ENCODE measurements at places on chromosomes 6 and 20.

DNA sequence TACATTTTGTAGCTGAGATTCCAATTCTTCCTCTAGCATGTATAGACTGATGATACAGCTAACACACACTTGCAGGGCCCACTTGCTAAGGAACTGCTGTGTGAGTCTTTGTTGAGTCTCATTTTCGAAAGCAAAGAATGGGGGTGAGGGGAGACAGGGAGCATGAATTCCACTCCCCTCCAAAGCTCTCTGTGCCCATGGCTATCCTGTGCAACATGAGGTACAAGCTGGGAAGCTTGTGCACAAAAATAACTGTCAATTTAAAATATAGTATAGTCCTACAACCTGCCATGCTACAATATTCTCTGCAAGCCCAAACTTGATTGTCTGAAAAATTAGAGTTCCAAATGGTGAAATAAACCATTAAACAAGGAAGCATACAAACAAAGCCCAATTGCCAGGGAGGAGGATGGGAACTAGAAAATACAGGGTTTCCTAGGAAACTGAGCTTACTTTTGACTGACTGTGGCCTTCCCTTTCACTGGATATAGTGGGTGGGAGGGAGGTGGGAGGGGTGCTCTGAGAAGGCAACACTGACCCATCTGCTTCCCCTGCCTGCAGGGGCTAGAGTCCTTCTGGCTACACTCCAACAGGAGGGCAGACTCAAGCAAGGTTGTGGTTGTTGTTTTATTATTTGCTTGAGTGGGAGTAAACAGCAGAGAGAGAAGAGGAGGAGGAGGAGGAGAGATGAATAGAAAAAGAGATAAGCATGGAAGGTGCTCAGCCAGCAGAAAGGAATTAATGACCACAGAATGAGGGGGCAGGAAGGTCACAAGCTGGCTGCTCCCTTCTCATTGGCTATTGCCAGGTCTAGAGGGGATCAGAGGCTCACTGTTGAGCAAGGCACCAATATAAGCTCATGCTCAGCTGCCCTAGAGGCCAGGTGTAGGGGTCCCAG is 84.6 kb downstream of the FYN start:
- DNase-seq: no peak

GRCh38 chr6:142693441-142693840 is 251.5 kb downstream of the HIVEP2 start:
- DNase-seq: no peak

DNA sequence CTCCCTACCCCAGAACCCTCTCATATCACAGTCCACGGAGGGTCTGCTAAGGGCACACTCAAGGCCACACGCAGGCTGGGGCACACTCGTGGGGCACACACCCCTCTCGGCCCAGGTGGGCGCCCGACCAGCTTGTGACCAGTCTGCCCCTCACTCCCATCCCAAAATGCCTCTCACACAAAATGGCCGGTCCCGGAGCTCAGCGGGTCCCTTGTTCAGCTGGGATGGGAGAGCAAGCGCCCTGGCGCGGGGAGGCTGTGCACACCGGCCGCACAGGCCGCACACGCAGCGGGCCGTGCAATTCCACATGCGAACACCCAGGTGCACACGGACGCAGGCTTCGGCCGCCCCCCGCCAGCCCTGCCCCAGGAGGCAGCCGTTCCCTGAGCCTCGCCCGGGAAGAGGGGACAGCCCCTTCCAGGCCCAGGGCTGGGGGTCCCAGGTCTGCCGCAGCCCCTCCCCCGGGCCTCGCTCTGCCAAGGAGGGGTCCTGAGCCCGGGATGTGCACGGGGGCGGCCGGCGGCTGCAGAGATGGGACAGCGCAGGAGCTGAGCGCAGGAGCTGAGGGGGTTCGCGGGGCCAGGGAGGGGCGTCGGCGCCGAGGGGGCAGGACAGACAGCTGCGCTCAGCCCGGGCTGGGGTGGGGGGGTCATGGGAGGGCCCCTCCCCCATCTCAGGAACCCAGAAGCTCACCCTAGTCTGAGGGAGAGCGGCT is 1.3 kb downstream of the KCNQ2 start:
- no peak for DNase-seq

- no peak for DNase-seq
Measured at GRCh38 chr6:25893778-25894177, 19.7 kb upstream of the SLC17A3 start.

DNA sequence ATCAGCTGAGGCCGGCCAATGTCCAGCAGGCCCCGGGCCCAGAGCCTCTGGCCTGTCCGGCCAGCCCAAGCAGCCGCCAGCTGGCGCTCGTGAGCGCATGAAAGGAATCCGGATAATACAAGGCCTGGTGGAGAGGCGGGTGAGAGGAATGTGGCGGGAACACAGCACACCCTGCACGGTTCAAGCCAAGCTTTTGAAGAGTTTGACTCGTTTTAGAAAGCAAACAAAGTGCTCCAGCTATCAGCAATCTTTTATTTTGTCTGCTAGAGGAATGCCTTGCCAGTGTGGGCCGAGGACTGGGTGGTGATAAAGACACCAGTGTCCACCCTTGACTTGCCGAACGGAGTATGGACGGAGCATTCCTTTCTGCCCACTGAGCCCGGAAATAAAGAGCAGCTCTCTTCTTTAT is 9.3 kb upstream of the NEDD9 start:
- peak; percentile 84 for DNase-seq

DNA sequence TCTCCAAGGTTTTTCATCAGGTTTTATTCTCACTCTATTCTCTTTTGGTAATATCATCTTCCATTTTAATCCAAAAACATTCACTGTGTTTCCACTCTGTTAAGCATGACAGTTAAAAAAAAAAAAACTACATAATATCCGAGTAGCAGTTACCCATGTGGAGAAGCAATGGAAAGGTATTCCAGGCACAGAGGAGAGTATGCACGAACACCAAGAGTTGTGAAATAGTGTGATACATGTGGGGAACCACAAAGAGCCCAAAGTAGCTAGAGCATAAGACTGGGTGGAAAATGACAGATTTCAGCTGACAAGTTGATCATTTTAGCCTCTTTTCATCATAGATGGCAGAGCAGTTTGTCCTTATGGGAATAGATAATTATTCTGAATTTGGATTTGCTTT is 19.9 kb upstream of the FBXL4 start:
- no peak for DNase-seq

- DNase-seq: no peak
Measured at GRCh38 chr6:88662653-88663174, 300.7 kb downstream of the RNGTT start.

- DNase-seq: no peak
Measured at GRCh38 chr6:169847141-169847674, 95.8 kb downstream of the ERMARD start.

DNA sequence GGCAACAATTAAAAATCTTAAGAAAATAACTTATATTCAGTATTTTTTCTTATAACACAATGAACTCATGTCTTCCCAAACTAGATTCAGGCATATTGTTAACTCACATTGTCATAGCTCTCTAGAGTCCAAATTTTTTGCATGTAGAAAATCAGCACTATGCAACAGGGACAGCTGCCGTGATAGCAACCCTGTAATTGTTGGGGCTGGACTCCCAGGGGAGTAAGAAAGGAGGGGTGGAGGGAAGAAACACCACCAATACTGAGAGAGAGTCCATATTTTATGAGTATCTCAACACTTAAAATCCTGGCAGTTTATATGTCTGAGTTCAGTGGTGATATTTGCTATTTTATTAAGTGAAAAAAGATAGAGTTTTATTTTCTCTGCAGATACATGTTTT is 89.6 kb upstream of the HS3ST5 start:
- DNase-seq: peak; percentile 28

DNA sequence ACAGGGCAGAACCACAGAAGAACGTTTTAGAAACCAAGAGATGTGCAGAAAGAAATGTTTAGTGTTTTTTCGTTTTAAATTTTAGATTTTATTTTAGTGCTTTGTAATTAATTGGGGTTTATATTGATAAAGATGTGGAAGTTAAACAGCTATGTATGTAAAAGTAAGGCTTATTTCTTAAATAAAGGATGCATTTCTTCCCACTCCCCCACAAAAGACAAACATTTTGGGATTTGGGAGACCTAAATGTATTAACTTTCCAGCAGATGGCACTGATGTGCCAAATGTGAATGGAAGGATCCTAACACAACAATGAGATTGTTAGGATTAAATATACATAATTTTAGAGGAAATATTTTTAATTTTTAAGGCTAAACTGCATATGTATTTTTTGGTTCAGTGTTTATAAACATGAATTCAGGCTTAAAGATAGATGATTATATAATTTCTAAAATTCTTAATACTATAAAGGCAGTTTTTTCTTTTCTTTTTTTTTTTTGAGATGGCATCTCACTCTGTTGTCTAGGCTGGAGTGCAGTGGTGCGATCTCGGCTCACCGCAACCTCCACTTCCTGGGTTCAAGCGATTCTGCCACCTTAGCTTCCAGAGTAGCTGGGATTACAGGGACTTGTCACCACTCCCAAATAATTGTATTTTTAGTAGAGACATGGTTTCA is 12.0 kb downstream of the PFDN4 start:
- no peak for DNase-seq

GRCh38 chr6:15242937-15243614 is 2.8 kb upstream of the JARID2 start:
- DNase-seq: no peak

GRCh38 chr6:121944354-121944753 is 455.1 kb upstream of the HSF2 start:
- no peak for DNase-seq

DNA sequence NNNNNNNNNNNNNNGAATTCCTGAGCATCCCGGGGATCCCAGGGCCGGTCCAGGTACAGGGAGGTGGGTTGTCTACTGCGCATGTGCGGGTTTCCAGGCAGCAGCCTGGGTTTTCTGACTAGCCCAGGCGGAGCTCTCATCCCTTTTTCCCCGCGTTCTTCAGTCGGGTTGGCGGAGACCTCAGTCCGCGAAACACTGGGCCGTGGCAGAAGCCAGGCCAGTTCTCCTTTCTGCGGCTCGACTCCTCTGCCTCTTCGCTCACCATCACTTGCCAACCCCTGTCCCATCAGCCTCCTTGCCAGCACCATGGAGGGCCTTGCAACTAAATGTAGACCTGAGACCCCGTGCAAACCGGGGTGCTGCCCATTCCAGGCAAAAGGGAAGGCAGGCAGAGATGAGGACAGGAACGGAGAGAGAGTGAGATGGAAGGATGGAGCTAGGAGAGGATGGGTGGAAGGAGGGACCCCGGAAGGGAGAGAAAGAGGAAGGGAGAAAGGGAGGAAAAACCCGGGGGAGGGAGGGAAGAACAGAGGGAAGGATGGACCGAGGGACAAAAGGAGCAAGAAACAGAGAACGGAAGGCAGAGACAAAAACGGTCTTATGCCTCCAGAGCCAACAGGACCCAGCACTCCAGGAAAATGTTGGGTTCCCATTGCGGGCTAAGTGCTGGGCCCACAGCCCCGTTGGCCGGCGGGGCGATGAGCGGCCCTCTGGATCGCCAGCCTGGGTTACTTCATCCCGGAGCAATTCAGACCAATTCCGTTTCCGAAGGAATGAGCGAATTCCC is 445.4 kb upstream of the DEFB115 start:
- DNase-seq: peak; percentile 65
